ENCODE measurements at places on chromosomes 1 and 21.

GRCh38 chr21:20445971-20446370, 552.2 kb upstream of the NCAM2 start:
- DNase-seq: no peak

GRCh38 chr1:42358791-42359190, 21.8 kb upstream of the RIMKLA start:
- no peak for DNase-seq

DNA sequence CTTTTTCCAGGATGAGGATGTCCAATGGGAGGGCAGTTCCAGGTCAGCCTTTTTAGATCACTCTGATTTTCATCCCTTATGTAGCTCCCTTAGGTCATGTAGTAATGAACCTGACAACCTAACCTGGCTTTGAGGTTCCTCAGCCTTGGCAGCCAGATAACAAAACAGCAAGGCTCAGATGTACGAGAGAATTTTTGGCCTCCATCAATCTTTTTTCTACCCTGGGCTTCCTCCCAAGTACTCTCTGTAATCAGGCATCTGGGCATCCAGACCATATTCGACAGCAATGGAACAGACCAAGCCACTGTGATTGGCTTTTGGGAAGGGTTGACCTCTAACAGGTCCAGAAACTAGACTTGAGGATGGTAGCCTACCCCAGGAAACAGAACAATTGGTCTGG, 38.6 kb downstream of the KCNH1 start:
- no peak for DNase-seq

DNA sequence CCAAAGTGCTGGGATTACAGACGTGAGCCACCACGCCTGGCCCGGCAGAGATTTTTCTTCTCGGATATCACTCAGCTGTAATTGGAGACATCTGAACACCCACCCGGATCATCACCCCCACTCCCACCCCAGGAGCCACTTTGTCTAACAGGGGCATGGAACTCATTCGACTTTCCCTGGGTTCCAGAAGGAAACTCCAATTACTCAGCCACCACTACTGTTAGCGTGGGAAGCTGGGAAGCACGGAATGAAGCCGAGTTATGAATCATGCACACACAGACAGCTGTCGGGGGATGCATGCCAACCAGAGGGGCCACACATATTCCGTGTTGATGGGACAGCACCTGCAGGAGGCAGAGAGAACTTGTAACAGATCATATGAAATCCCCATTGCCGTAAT, 85.2 kb downstream of the HLCS start:
- DNase-seq: no peak

DNA sequence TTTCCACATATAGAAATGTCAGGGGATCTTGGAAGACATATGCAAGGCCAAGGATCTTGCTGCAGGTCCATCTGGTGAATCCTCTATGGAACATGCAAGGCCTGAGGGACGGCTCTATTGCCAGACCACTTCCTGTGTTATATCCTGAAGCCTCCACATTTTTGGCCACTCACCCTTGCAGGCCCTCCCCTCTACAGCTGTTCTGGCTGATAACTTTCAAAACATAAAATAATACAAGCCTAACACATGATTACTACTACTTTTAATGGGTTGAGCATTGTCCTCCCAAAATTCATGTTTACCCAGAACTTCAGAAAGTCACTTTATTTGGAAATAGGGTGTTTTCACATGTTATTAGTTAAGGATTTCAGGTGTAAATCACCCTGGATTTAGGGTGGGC, 18.5 kb upstream of the LYPLAL1 start:
- no peak for DNase-seq

DNA sequence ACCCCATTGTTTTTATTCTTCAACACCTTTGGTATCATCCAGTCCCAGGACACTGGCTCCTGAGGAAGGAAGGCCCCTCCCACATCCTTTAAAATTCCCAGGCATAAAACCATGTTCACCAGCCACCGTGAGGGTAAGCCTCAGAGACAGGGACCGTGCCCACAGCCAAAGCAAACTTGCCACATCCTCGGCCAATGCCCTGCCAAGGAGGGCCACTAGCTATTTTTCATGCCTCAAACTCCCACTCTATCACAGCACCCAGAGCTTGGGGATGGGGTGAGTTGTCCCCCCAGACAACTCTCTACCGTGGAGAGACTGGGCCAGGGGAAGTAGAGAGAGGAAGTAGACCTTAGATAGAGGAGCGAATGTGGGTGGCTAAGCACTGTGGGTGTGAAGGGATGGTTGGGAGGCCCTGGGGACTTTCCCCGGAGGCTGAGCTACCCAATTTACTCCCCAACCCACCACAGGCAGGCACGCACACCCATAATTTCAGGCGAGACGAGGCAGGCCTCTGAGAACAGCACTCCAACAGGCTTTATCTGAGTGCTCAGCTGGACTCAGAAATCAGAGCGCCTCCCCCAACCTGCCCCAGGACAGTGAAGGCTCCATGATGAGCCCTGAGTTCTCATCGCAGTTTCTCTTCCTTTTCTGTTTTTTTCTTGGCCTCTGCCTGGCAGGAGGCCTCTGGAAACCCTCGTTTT, 15.9 kb upstream of the BTG2 start:
- peak; percentile 90 for DNase-seq

DNA sequence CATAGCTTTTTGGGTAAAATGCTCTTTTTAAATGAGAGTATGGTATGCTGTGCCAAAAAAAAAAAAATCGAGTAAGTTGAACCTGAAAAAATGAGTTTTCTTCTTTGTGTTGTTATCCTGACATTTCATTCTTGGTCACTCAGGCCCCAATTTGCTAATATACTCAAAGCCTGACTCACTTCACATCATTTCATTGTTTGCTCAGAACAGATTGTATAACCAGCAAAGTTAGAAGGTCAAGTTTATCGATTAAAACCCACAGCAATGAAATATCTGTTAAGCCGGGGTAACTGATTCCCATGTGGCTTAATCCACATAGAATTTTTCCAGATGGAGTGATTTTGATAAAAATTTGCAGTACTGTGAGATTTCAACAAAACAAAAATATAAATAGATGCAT, 363.7 kb downstream of the NEGR1 start:
- DNase-seq: no peak

DNA sequence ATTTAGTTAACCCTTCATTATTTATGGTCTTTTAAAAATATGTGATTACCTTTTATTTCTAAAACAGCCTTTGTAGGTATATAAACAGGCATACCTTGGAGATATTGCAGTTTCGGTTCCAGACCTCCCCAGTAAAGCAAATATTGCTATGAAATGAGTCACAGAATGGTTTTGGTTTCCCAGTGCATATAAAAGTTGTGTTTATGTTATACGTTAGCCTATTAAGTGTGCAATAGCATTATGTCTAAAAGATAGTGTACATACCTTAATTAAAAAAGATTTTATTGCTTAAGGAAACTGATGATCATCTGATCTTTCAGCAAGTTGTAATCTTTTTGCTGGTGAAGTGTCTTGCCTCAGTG, 44.1 kb downstream of the XCL2 start:
- no peak for DNase-seq

- DNase-seq: no peak
Observed at GRCh38 chr1:229086686-229087085, 184.2 kb upstream of the RAB4A start.

DNA sequence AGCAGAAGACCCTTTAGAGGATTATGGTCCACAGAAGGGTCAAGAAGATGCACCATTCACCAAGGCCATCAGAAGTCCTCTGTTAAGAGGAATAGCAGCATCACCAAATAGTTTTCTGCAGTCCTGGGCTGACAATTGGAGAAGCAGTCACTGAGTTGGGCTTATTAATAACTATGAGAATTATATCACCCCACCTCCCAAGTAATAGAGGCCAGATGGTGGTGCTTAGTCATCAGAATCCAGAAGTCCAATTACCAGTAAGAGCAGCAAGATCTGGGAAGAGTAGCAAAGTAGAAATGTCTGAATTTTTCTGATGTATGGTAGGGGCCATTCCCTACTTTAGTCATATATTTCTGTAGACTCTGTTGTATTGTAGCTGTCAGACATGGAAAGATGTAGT, 6.1 kb upstream of the PSMA5 start:
- no peak for DNase-seq

- no peak for DNase-seq
Observed at GRCh38 chr1:54105080-54105479, 47.7 kb downstream of the CDCP2 start.

DNA sequence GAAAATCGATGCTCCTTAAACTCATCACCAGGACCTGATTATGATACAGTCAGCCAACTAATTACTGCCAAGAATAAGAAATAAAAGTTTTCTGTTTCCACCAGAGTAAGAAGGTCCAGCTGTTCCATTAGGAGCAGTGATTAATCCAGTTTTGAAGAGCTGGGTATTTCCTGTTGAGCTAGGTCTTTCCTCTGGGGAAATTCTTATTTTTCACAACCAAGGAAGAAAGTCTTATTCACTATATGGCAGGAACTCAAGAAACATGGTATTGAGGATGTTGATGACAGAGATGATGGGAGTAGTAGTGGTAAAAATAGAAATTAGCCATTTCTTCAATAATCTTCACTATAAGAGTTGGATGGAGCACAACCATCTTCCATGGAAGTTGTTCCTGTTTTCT, 374.6 kb upstream of the RUNX1 start:
- DNase-seq: no peak

- DNase-seq: no peak
Observed at GRCh38 chr1:159881622-159882526, 18.1 kb downstream of the CFAP45 start.

GRCh38 chr21:29511096-29511495, 212.4 kb downstream of the BACH1 start:
- DNase-seq: no peak

DNA sequence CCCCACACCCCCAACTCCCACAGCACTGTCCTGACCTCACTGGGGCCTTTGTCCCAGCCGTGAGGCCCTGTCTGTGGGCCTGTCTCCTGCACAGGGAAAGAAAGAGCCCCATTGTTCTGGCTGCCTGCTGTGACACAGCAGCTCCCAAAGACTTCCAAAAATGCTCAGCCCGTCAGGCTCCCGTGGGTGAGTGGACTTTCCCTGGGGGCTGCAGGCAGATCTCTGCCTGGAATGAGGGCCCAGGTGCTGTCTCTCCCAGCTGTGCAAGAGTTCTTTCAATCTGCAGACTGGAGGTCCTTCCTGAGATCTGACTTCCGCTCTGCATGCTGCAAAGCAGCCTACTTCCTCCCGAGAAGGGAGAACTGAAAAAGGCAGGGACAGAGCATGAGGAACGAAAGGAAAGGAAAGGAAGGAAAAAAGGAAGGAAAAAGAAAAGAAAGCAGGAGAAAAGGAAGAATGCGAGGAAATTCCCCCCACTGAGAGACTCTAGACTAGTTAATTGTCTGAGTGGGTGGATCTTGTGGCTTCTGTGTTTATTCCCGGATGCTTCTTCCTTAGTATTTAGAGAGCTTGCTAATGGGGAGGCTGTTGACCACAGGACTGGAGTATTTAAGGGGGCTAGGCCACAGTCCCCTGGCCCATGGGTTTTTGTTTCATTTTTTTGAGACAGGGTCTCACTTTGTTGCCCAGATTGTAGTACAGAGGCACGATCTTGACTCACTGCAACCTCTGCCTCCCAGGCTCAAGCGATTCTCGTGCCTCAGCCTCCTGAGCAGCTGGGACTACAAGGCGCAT, 15.0 kb downstream of the NES start:
- DNase-seq: no peak

- DNase-seq: no peak
Observed at GRCh38 chr1:45412899-45413298, 72.7 kb upstream of the MUTYH start.

DNA sequence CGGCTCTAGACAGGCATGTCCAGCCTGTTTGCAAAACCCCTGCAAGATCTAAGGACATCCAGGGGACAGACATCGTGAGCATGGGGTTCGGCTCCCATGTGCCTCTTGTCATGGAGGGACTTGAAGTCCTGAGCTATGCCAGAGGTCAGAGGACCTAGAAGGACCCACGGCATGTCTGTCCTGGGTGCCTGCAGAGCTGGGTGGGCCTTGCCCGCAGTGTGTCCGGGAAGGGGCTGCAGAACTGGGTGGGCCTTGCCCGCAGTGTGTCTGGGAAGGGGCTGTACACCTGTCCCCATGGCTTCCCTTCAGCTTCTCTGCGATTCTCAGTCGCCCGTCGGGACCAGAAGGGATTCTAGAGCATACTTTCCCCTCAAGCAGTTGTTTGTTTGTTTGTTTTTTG, 20.0 kb upstream of the TRAPPC10 start:
- DNase-seq: no peak

DNA sequence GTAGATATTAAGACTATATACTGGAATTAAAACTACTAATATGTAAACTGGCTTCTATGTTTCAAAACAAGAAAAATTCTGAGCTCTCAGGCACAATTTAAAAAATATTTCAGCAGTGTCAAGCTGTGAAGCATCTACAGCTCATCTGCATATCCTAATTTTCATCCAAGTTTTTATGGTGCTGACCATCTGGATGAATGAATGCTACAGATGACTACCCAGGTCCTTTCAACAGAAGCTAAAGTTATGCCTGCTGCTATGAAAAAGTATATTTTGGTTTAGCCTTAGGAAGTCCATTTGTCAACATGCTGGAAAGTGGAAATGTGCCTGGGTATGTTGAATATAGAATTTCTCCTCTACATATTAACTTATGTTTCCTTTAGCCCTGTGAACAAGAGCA, 206.9 kb downstream of the NEGR1 start:
- DNase-seq: no peak

- DNase-seq: no peak
Observed at GRCh38 chr1:26785611-26786436, 1.9 kb upstream of the PIGV start.

- no peak for DNase-seq
Observed at GRCh38 chr1:1183833-1184775, 10.4 kb downstream of the TTLL10 start.

GRCh38 chr1:182598296-182598695, 5.9 kb downstream of the RGS16 start:
- DNase-seq: no peak

GRCh38 chr1:153968408-153968807, 706 bp downstream of the CREB3L4 start:
- no peak for DNase-seq

DNA sequence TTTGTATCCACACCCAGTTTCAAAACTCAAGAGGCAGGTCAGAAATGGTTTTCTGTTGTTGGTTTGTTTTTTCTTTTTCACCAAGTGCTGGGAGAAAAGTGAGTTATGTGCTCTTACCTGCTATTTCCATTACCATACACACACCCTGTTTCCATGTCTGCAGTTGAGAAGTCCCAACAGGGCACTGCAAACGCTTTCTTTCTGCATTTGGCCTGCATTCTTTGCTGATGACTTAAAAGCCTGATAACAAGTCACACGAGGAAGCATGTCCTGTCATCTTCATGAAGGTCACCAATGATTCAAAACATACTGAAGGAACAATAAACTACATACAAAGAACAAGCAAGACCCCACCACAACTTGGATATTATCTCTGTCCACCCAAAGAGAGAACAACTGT, 24.8 kb upstream of the KCNE1 start:
- DNase-seq: no peak

DNA sequence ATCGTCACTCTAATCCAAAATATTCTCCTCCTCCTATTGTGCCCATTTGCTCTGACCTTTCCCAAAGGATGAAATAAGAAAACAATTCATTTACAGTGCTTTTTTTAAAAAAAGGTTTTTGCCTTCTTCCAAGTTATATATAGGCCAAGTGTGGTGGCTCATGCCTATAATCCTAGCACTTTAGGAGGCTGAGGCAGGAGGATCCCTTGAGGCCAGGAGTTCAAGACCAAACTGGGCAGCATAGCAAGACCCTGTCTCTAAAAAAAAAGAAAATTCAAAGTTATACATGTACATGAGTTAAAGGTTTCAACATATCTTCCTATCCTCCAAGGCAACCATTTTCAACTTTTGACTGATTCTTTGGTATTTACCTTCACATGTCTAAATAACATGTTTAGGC, 10.1 kb upstream of the USP1 start:
- no peak for DNase-seq

Measured in activated naive CD4-positive, alpha-beta T cell treated with anti-CD3 and anti-CD28 coated beads, Interleukin-2, amount 50 U/mL, for 16 hours (primary cell).